Stimulated activated CD4-positive, alpha-beta T cell treated with anti-CD3 and anti-CD28 coated beads, Interleukin-12 subunit alpha, Interleukin-12 subunit beta, amount 100 ng/mL, for 24 hours (primary cell): ENCODE measurements at places on chromosomes 11 and 22.

- DNase-seq = no peak
Measured at GRCh38 chr11:83166193-83166866, 9.4 kb downstream of the PCF11 start.

DNA sequence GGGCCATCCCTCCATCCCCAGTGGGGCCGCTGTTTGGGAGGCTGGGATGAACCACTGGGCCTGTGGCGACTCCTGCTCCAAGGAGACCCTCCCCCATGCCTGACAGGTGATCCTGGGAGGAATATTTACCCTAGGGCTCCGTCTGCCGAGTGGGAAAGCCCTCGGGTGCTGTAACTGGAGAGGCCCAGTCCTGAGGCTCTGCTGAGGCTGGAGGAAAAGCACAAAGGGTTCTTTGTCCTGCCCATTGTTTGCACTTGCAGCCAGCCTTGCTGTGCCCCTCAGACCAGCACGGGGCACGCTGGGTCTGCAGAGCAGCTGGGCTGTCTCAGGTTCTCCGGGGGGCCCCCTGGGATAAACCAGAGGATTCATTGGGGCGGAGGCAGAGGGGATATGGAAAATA lies 321.1 kb downstream of the MN1 start:
- no peak for DNase-seq

- no peak for DNase-seq
Measured at GRCh38 chr11:82794490-82794889, 60.8 kb upstream of the FAM181B start.

DNA sequence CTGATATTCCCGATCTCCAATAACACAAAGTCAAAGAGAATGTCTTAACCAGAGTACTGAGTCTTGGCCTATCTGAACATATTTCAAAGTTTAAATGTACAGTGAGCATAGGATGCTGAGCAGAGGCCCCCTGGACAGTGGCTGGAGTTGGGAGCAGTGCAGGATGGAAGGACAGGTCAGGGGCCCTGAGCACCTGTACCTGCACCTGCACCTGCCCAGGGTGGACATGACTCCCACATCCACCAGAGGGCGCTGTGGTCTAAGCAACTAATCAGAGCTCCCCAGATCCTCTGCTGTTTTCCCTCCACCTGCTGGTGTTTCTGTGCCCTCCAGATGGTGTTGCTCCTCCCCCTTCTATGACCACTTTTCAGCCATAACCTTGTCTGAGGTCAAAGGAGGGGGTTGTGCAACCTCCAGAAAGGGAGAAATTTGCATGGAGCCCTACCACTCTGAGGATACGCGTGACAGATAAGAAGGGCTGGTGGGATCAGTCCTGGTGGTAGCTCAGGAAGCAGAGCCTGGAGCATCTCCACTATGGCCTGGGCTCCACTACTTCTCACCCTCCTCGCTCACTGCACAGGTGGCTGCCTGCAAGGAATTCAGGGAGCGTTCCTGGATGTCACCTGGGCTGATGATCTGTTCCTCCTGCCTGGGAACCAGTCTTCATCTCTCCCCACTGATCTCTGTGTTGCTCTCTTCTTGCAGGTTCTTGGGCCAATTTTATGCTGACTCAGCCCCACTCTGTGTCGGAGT lies 49.1 kb upstream of the VPREB1 start:
- peak; percentile 82 for DNase-seq

GRCh38 chr11:32555091-32555490 lies 28.5 kb upstream of the EIF3M start:
- no peak for DNase-seq

GRCh38 chr11:100631316-100631715 lies 55.8 kb upstream of the ARHGAP42 start:
- no peak for DNase-seq

DNA sequence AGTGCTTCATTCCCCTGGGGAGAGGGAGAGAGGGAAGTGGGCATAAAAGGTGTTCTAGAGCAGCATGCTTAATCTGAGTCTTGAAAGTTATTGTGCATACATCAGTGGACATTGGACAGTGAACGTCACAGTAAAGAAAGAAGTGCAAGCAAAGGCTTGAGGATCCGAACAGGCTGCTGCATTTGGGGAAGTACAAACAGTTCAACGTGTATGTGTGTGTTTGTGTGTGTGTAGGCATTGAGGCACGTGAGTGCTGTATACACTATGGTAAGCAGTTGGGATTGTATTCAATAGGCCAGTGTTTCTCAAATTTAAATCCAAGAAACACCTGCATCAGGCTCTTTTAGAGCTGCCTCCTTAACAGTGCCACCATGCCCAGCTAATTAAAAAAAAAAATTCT lies 10.4 kb upstream of the EIF3M start:
- DNase-seq = no peak

DNA sequence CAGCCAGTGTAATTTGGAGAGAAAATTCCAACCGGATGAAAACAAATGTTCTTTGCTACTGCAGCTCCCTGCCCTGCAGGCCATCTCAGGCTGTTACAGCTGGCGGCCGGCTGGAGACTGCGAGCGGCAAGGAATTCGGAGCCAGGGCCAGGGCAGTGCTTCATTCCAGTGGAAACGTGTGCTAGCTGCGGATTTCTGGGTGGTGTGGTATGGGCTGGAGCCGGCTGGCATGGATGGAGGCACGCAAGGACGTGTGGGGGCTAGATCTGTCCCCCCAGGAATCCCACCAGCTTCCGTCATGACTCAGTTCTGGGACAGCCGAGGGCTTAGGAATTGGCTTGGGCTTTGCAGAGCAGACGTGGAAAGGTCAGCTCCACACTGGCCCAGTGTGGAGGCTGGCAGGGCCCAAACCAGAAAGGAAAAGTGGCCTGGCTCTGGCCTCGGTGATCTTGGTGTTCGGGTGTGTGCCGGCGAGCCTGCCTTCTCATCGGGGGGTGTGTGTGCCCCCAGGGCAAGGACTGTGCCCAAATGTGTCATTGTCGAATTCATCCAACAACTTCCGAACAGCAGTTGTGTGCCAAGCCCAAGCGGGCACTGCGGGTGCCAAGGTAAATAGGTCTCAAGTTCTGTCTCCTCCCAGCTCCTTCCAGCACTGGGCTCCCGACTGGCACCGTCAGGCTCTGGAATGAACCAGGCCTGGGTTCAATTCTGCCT lies 48.1 kb upstream of the SHISAL1 start:
- DNase-seq = no peak

DNA sequence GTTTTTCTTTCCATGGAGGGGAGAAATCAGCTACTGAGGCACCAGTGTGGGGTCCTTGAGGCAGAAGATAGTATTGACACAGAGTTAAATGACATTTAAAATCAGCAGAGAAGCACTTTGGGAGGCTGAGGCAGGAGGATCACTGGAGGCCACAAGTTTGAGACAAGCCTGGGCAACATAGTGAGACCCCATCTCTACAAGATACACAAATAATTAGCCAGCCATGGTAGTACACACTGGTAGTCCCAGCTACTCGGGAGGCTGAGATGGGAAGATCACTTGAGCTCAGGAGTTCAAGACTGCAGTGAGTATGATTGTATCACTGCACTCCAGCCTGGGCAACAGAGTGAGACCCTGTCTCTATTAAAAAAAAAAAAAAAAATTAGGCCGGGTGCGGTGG lies 38.1 kb downstream of the KREMEN1 start:
- no peak for DNase-seq

GRCh38 chr11:69382131-69383128 lies 88.5 kb downstream of the MYEOV start:
- DNase-seq = no peak

GRCh38 chr22:31753005-31753633 lies 700 bp upstream of the DEPDC5 start:
- no peak for DNase-seq

GRCh38 chr11:64854534-64855502 lies 10.4 kb upstream of the CDC42BPG start:
- no peak for DNase-seq

- DNase-seq = no peak
Measured at GRCh38 chr11:103234974-103235373, 125.7 kb downstream of the DYNC2H1 start.

DNA sequence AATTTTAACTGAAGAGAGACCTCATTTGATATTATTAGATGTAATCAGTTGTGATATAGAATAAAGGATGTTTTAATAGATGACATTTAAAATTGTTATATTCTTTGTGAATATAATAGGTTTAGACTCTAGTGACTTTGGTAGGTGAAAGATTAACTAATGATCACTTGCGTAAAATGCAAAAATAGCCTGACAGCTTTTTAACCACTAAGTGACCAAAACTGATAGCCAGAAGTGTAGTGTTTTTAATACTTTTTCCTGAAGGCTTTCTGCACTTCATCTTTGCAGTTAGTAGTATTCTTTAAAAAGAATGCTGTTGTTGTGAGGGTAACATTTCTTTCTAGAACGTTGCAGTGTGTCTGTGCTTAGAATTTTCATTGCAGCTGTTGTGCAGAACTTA lies 5.1 kb downstream of the CAPRIN1 start:
- DNase-seq = no peak
